ENCODE measurements at places on chromosomes 3 and 15. TPM values are rescaled to one million over a fixed set of nuclear protein-coding genes. Genes with fewer than 3 reads are reported as not detected.
A peak's percentile ranks its signal among the peaks of the same experiment; 100 is the strongest.

DNA sequence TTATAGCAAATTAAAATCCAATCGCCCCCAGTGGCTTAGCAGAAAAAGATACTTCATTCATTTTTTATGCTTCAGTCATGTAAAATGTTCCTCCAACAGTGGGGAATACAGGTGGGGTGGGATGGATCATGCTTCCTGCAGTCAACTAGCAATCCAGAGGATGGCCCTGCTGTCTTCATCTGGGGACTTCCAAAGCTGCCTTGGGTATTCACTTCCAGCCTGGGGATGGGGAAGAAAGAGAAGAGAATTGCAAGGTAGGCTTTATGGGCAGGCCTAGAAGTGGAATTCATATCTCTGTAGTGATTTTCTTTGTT, 354.8 kb upstream of the SLCO3A1 start:
- DNase-seq, result no peak
- no peaks in the 10 kb centered on the region for H3K4me1 ChIP-seq
- H3K27me3 ChIP-seq, result no peaks in the 10 kb centered on the region
- H3K4me3 ChIP-seq, result no peak overlapping the region
- no peak overlapping the region for H3K27ac ChIP-seq
- H3K36me3 ChIP-seq, result no peaks in the 10 kb centered on the region

DNA sequence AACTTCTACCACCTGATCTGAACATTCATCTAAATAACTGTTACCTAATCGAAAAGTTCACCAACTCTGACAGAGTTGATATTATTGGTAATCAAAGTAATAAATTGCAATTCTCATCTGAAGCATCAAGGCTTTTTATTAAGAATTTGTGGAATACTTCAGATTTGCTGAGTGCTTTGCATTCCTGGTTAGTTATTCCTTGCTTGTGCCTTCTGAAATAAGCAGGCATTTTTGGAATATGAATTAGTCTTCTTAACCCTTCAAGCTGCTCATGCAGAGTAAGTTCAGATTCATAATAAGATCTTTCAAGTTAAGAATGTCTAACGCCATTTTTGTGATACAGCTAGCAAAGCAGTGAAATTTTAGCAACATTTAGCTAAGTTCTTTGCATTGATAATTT, 188.5 kb downstream of the ALCAM start:
- no peaks in the 10 kb centered on the region for H3K27me3 ChIP-seq
- no peak for DNase-seq

- no peak overlapping the region for H3K4me3 ChIP-seq
- no peaks in the 10 kb centered on the region for H3K4me1 ChIP-seq
- peaks cover 7% of the 10 kb centered on the region for H3K27me3 ChIP-seq
These were observed 12.7 kb upstream of the MINDY4B start for GRCh38 chr3:150917951-150918350.

- DNase-seq, result no peak
- no peaks in the 10 kb centered on the region for H3K36me3 ChIP-seq
- H3K4me1 ChIP-seq, result peaks cover 4% of the 10 kb centered on the region
- no peak overlapping the region for H3K27ac ChIP-seq
These were observed 1.7 kb downstream of the GALK2 start for GRCh38 chr15:49171790-49172189.

- peaks cover 28% of the 10 kb centered on the region for H3K4me1 ChIP-seq
- H3K27me3 ChIP-seq, result no peaks in the 10 kb centered on the region
- no peaks in the 10 kb centered on the region for H3K36me3 ChIP-seq
- H3K27ac ChIP-seq, result peak overlapping the region; percentile 38
- DNase-seq, result no peak
- no peak overlapping the region for H3K4me3 ChIP-seq
These were observed 14.2 kb upstream of the MAGI1 start for GRCh38 chr3:66052721-66053549.

- DNase-seq, result no peak
- no peak overlapping the region for H3K27ac ChIP-seq
- H3K4me3 ChIP-seq, result no peak overlapping the region
- H3K27me3 ChIP-seq, result no peaks in the 10 kb centered on the region
- H3K36me3 ChIP-seq, result no peaks in the 10 kb centered on the region
- no peaks in the 10 kb centered on the region for H3K4me1 ChIP-seq
These were observed 118.5 kb upstream of the SLC25A36 start for GRCh38 chr3:140823106-140823505.

DNA sequence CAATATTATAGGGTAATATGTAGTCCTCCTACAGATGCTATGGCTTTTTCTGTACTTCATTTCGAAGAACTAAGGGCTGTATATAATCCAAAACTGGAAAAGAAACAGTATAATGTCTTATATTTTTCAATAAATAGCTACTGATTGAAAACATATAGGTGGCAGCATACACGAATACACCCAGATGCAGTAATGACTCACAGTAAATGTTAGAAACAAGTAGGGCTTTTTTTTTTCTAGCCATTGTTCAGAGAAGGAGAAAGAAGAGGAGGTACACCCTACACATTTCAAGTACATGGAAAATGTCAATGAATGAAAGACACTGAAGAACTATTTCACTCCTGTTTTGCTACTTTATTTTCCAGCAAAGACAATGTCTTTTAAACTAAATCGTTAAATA, 9.4 kb downstream of the DAZL start:
- H3K4me3 ChIP-seq, result no peak overlapping the region
- DNase-seq, result no peak
- no peaks in the 10 kb centered on the region for H3K4me1 ChIP-seq
- H3K27me3 ChIP-seq, result no peaks in the 10 kb centered on the region
- no peak overlapping the region for H3K27ac ChIP-seq

DNA sequence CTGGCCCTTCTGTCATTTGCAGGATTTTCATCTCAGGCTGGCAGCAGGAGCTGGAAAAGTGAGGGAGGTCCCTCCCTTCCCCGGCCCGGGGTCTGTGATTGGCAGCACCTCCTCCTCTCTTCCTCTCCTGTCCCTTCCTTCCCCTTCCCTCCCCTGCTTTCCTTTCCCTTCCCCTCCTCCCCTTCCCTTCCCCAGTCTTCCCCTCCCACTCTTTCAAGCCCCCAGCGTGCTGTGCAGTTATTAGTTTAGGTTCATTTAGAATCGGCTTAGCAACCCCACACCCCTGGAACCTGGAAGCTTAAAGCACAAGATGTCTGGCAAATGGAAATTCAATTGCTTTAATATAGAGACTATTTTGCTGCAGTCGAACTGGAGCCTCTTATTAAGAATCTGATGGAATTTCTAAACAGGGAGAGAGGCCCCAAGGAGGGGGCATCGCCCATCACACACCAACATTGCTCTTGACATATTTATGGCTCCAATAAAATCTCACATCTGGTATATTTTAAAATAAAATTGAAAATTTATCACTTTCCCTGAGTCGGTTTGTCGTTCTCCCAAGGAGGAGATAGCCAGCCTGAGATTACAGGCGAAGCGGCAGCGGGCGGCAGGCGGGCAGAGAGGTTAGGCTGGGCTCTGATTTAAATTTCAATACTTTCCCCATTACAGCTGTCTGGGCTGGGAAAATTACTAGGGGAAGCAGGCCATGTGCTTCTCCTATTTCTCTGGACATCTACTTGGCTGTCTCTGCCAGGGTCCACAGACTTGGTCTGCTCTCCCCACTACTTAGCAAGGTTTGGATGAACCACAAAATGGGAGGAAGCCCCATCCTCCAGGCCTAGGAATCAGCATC, 98.9 kb downstream of the LINGO1 start:
- no peaks in the 10 kb centered on the region for H3K4me1 ChIP-seq
- H3K4me3 ChIP-seq, result no peak overlapping the region
- DNase-seq, result no peak
- no peak overlapping the region for H3K27ac ChIP-seq
- H3K27me3 ChIP-seq, result peaks cover 8% of the 10 kb centered on the region

AQP9 gene
- total RNA-seq, result under 0.01 TPM

SLCO2A1 gene
- total RNA-seq, result 0.36 TPM

DNA sequence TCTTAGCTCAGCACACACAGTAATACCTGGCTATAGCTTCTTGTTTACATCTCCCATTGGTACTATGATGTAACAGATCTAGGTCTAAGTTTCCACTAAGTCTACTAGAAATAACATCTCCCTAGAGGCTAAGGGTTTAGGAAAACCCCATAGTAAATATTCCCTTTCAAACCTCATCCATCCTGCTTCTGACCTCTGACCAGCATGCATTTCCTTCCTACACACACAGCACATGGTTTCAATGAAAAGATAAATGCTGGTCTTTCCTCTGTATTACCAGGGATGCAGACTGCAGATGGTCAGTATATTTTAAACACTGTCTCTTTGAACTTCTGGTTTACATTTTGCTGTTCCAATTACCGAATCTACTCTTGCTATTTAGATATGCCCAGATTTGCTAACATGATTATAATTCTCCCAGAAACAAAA, 96.6 kb downstream of the EFL1 start:
- no peaks in the 10 kb centered on the region for H3K4me1 ChIP-seq
- DNase-seq, result no peak
- no peak overlapping the region for H3K4me3 ChIP-seq
- no peaks in the 10 kb centered on the region for H3K27me3 ChIP-seq
- H3K27ac ChIP-seq, result no peak overlapping the region
- H3K36me3 ChIP-seq, result peaks cover 7% of the 10 kb centered on the region

GOLGA6D gene
- total RNA-seq, result not detected

CPLX3 gene
- not detected for total RNA-seq

DNA sequence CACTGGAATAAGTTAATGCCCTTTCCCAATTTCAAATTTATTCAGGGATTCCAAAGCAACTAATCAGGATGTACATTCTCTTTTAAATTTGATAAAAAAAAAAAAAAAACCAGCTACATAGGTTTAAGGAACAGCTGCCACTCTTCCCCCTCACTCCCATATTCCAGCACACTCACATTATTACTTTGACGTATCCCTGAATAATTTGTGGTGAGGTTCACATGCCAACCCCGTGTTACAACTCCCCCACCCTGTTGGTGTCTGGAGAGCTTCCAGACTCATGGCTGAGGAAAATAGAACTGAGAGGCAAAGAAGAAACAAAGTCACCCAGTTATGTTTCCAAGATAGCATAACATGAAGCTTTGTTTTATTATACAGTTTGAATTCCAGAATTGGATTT, 300.5 kb upstream of the MME start:
- H3K36me3 ChIP-seq, result no peaks in the 10 kb centered on the region
- no peak overlapping the region for H3K4me3 ChIP-seq
- H3K27me3 ChIP-seq, result no peaks in the 10 kb centered on the region
- H3K27ac ChIP-seq, result no peak overlapping the region
- peak; percentile 52 for DNase-seq
- H3K4me1 ChIP-seq, result no peaks in the 10 kb centered on the region

DNA sequence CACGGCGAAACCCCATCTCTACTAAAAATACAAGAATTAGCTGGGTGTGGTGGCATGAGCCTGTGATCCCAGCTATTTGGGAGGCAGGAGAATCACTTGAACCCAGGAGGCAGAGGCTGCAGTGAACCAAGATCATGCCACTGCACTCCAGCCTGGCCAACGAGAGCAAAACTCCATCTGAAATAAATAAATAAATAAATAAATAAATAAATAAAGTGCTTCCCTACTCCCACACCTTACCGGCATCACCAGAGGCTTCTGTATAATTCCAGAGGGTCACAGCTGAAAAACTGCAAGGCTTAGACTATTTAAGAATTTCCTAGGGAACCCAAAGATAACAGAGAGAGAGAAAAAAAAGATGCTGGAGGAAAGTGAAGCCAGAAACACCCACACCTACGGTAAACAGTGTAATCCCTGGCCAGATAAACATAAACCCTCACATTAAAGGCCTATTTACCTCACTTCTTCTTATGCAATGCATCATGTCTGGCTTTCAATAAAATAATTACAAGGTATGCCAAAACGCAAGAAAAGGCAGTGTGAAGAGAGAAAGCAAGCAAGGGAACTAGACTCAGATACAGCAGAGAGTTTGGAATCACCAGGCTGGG, 15.0 kb upstream of the TRPM1 start:
- no peak overlapping the region for H3K27ac ChIP-seq
- H3K36me3 ChIP-seq, result no peaks in the 10 kb centered on the region
- H3K4me1 ChIP-seq, result no peaks in the 10 kb centered on the region
- no peak overlapping the region for H3K4me3 ChIP-seq

MTHFS gene
- 15.6 TPM for total RNA-seq

IQCF5 gene
- not detected for total RNA-seq

GRCh38 chr15:37094333-37094914, 5.9 kb downstream of the MEIS2 start:
- H3K4me3 ChIP-seq, result no peak overlapping the region
- no peak overlapping the region for H3K27ac ChIP-seq
- peak; percentile 71 for DNase-seq
- no peaks in the 10 kb centered on the region for H3K27me3 ChIP-seq

- DNase-seq, result no peak
- H3K27me3 ChIP-seq, result no peaks in the 10 kb centered on the region
- H3K36me3 ChIP-seq, result peaks cover 5% of the 10 kb centered on the region
- H3K4me3 ChIP-seq, result no peak overlapping the region
- peaks cover 19% of the 10 kb centered on the region for H3K4me1 ChIP-seq
- no peak overlapping the region for H3K27ac ChIP-seq
These were observed 3.3 kb downstream of the SCAMP2 start for GRCh38 chr15:74869726-74870407.

COL6A5 gene
- not detected for total RNA-seq

DNA sequence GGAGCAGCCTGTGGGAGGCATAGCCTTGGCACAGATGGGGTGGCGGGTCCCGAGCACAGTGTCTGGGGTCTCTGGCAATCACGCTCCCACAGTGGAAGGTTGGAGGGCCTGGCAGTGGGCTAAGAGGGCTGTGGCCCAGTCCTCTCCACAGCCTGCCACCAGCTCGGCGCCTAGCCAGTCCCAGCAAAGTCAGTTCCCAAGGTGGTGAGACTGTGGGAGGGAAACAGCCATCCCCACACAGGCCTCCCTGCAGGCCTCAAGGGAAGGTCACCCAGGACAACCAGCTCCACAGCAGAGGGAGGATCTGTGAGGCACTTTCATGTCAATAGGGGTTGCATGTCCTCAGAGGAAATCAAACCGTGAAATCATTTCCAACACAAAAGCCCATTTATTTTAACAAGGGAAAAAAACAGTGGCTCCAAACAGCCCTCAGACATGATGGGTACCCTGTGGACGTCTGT, 27.6 kb upstream of the LIMD1 start:
- no peak overlapping the region for H3K4me3 ChIP-seq
- no peak for DNase-seq
- H3K36me3 ChIP-seq, result no peaks in the 10 kb centered on the region
- H3K27ac ChIP-seq, result no peak overlapping the region

GRCh38 chr15:70586241-70586640, 177.1 kb downstream of the UACA start:
- DNase-seq, result no peak
- no peak overlapping the region for H3K27ac ChIP-seq
- peaks cover 35% of the 10 kb centered on the region for H3K27me3 ChIP-seq
- H3K4me3 ChIP-seq, result no peak overlapping the region
- H3K36me3 ChIP-seq, result no peaks in the 10 kb centered on the region
- peaks cover 21% of the 10 kb centered on the region for H3K4me1 ChIP-seq
